ENCODE measurements at places on chromosomes 12 and 14.

GRCh38 chr14:101957406-101958234 is 6.8 kb upstream of the DYNC1H1 start:
- DNase-seq, result no peak

DNA sequence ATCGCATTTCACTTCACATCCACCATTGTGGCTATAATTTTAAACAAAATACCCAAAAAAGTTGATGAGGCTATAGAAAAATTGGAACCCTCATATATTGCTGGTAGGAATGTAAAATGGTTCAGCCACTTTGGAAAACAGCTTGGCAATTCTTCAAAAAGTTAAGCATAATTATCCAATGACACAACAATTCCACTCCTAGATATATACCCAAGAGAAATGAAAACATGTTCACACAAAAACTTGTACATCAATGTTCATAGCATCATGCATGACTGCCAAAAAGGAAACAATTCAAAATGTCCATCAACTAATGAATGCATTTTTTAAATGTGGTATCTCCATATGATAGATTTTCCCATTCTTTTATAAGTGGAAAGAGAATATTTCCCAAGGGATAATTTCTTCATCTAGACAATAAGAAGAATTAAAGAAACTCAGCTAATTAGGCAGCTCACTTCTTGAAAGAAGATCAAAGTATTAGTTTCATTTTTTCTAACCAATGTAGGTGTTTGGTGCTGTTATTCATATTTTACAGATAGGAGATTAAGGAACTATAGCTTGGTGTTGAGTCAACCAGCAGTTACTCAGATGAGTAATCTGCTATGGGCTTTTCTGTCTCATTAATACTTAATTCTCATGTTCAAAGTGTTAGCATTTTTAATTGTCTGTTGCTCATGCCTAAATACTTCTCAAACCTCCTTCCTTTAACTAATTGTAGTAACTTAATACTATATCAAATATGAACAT is 32.8 kb downstream of the YEATS4 start:
- DNase-seq, result no peak

GRCh38 chr14:67446371-67447032 is 34.5 kb upstream of the PLEK2 start:
- DNase-seq, result no peak

- no peak for DNase-seq
These were observed 29.0 kb upstream of the AMN start for GRCh38 chr14:102893452-102893851.

DNA sequence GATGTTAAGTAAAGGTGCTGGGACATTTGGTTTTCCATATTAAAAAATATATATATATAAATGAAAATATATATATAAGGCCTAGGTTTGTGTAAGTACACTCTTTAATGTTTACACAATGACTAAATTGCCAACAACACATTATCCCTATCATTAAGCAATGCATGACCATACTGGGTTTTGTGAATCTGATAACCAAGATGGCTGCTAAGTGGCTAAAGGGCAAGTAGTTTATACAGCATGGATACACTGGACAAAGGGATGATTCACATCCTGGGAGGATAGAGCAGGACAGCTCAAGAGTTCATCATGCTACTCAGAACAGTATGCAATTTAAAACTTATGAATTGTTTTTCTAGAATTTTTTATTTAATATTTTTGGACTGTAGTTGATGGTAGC is 89.3 kb downstream of the FIGNL2 start:
- DNase-seq, result no peak

DNA sequence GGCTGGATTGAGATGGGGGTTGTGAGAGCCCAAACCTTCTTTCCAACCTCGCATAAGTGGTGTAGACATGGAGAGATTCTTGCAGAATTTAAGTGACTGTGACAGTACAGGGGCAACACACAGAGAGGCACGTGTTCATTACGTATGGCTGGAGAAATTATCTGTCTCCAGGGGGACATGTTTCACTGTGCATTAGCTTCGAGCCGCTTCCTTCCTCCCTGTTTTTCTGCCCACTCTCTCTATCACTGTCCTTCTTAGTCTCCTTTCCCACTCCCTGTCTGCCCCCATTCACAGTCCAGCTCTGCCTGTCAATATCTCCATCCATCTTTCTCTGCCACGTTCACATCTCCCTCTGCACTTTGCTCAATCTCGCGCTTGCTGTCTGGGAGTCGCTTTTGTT is 11.5 kb upstream of the C14orf93 start:
- no peak for DNase-seq

DNA sequence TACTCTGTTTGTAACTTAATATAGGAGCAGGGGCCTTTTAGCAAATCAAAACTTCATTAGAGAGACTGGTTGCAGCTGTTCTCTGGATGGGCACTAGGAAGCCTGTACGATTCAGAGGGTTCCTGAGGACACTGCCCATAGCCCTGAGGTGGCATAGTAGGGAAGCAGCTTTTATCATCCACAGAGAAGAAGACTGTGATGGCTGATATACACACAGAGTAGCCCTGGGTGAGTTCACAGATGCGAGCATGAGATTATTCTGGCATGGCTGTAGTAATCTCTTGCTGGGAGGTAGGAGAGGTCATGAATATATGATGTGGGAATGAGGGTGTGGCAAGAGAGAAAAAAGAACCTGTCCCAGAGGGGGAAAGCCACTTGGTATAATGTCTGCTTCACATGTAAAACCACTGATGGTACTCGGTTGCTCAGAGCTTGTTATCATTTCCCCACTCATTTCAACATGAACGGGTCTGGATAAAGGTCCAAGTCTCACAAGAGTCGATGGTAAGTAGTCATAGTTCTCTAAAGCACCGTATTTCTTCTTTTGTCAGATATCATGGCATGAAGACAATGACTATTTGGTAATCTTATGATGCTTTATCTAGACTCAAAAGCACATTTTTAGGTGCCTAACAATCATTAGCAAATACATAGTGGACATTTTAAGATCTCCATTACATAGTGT is 52.0 kb downstream of the PEBP1 start:
- DNase-seq, result no peak

DNA sequence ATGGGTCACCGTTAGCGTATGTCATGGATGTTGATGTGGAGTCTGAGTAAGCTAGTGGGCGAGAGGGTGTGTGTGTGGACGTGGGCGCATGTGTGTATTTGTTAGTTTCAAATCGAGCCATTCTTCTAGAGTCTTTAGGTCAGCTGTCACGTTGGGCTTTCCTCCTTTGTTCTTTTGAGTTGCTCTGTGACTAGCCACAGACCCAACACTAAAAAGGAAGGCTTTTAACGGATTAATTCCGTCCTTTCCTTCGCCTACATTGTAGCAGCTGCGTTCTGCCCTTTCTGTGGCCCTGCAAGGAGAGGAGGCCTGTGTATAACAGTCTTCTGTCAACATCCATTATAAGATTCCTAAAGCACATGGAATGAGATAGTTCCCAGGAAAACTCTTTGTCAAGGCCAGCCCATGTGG is 117.2 kb upstream of the DNM1L start:
- DNase-seq, result no peak

GRCh38 chr14:56552615-56553014 is 27.0 kb upstream of the TMEM260 start:
- DNase-seq, result no peak

GRCh38 chr14:57748279-57748678 is 117.6 kb downstream of the SLC35F4 start:
- DNase-seq, result no peak

DNA sequence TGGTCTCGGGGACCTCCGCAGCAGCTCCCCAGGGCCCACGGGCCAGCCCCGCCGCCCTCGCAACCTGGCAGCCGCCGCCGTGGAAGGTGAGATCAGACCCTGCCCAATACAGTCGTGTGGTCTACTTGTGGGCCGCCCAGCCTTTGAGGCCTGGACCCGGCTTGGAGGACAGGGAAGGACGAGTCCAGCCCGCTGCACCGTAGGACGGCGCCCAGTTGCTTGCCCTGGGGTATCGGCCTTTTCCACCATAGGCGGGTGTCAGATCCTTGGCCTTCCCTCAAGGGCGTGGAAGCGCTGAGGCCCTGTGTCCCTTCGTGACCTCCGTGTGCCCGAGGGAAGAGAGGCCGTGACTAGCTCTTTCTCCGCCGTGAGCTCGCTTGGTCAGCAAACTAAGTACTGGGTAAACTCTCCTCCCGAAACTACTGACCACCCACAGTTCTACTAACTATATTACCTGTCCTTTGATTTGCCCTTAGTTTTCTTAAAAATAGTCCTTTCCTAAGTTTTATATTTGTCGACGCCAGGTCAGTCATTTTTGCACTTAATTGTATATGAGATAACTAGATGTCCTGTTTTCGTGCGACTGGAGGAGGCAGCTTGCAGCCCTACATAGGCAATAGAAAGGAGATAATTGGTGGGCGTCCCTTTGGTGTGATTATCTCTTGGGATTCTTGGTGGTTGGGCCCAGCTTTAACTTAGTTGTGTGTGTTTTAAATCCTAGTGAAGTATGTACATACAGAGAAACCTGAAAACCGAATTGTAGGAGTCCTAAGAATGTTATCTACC is 757 bp downstream of the SLC25A3 start:
- no peak for DNase-seq

- DNase-seq, result no peak
These were observed 33.3 kb upstream of the CCDC198 start for GRCh38 chr14:57526942-57527341.

- no peak for DNase-seq
These were observed 572 bp downstream of the RAN start for GRCh38 chr12:130872179-130873096.

DNA sequence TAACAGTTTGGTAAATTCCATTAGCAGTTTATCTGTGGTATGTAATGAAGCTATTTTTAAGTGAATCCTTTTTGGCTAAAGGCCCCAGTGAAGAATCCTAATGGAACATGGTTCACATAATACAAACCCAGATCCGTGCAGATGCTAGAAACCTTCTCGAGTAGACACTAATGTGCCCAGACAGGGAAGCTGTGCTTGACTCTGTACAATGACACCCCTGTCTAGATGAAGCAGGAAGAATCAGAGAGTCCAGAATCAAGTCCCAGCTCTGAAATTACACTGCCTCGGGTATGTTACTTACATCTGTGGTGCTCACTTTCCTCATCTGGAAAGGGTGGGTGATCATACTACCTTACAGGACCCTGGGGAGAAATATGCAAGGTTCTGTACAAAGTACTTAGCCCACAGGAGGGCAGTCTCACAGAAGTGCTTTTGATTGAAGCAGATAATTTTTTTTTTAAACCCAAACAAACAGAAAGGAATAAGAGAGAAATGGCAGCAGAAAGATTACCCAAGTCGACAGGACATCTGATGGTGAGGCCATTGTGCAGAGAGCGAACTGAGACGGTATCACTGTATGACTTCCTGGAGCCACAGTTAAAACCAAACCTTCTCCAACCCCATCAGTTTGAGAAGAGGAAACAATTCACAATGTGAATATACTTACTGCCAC is 8.5 kb downstream of the CRACR2A start:
- DNase-seq, result no peak

DNA sequence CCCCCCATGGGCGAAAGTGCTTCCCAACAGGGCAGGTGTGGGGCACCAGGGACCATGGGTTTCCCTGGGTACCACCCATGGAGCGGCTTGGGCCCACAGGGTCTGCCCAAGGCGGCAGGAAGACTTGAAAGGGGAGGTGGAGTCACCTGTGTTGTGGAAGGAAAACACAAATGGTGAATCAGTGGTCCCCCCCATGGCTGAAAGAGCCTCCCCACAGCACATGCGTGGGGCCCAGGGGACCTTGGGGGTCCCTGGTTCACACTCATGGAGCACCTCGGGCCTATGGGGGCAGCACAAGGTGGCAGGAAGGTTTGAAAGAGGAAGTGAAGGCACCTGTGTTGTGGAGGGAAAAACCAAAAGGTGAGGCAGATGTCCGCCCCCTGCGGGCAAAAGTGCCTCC is 581.9 kb downstream of the ALG10 start:
- no peak for DNase-seq

- no peak for DNase-seq
These were observed 99.9 kb downstream of the PHETA1 start for GRCh38 chr12:111268738-111269572.

DNA sequence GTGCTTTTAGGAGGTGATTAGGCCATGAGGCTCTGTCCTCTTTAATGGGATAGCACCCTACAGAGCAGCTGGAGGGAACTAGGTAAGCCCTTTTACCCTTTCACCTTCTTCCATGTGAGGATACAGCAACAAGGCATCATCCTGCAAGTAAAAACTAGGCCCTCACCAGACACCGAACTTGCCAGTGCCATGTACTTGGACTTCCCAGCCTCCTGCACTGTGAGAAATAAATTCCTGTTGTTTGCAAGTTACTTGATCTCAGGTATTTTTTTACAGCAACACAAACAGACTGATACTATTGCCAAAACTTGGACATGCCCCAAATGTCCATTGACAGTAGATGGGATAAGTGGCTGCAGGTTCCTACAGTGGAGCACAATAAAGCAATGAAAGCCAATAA is 85.8 kb upstream of the MAP1LC3B2 start:
- no peak for DNase-seq

GRCh38 chr14:89340200-89341181 is 76.5 kb downstream of the FOXN3 start:
- DNase-seq, result no peak

- no peak for DNase-seq
These were observed 121.2 kb downstream of the PRICKLE1 start for GRCh38 chr12:42468341-42468821.

GRCh38 chr12:103998976-103999375 is 33.3 kb downstream of the TDG start:
- DNase-seq, result no peak

- DNase-seq, result no peak
These were observed 41.8 kb downstream of the EFCAB11 start for GRCh38 chr14:89912667-89913211.

- DNase-seq, result no peak
These were observed 12.9 kb upstream of the TRIM9 start for GRCh38 chr14:51107801-51108200.

- DNase-seq, result no peak
These were observed 218.4 kb downstream of the BCAT1 start for GRCh38 chr12:24730489-24730896.

GRCh38 chr12:7161327-7161726 is 28.2 kb upstream of the PEX5 start:
- no peak for DNase-seq

DNA sequence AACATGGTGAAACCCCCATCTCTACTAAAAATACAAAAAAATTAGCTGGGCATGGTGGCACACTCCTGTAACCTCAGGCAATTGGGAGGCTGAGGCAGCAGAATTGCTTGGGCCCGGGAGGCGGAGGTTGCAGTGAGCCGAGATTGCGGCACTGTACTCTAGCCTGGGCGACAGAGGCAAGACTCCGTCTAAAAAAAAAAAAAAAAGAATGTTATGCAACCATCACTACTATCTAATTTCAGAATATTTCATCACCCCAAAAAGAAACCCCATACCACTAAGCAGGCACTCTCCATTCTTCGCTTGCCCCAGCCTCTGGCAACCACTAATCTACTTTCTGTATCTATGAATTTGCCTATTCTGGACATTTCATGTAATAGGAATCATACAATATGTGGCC is 68.8 kb upstream of the AMN start:
- no peak for DNase-seq

GRCh38 chr12:65367396-65367795 is 88.9 kb downstream of the MSRB3 start:
- no peak for DNase-seq

DNA sequence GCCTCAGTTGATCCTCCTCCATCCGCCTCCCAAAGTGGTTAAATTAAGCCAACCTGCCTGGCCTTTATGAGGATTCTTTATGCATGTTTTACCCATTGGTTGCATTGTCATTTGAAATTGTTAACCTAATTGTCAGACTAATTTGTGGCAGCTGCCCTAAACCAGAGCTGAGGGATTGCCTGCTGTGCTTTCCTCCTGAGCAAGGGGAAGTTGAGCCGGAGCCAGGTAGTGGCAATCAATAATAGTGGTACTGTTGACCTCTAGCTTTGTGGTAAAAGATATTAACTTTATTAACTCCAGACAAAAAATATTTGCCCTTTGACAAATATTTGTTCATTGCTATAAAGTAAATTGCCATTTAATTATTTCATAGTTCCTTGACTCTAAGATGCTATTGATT is 5.6 kb upstream of the HEBP1 start:
- DNase-seq, result no peak
